ENCODE measurements at places on chromosomes 2 and 18. TPM values are rescaled to one million over a fixed set of nuclear protein-coding genes. Genes with fewer than 3 reads are reported as not detected.

The LIMS2 gene
- total RNA-seq: not detected

The CTNNA2 gene
- total RNA-seq: 10.2 TPM

The NMUR1 gene
- total RNA-seq: 0.18 TPM

The GPR39 gene
- 0.32 TPM for total RNA-seq

The UPP2 gene
- total RNA-seq: not detected

The SPRED2 gene
- 14.6 TPM for total RNA-seq

All from SK-MEL-5 (cell line).